ENCODE measurements at places on chromosomes 6 and 20.

DNA sequence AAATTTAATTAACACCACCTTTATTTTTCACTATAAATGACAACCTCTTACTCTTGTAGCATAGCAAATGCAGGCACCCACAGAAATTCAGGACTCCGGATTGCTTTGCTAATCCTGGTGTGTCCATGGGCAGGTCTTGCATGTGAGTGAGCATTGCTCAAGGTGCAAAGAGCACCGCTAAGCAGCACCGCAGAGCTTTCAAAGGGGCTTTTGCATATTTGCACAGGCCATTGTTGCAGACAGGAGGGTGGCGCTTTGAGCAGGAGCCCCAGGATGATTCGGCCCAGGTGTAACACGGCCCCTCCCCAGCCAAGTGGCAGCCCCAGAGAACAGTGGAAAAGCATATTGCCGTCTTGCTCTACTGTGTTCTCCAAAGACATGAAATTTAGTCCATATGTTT is 293.2 kb downstream of the NRN1 start:
- no peak for DNase-seq

DNA sequence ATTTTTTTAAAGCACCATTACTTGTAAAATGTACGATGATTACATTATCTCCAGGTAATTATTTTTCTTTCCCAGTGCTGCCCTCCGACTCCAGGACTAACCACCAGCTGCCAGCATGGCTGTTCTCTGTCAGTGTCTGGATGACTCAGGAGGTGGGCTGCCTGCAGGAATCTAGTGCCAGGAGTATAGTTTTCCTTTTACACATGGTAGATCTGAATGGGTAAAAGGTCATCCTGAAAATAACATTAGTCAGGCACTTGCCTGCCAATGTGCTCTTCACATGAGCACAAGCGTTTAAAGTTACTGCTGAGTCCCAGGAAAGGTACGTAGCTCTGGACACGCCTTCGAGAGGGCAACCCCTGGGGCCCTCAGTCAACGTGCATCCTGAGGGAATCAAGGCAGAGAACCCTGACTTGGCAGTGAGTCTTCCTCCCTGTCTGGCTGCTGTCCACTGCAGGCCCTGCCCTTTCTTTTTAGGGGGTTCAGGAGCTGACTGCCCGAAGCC is 2.4 kb downstream of the DYNLT1 start:
- no peak for DNase-seq

DNA sequence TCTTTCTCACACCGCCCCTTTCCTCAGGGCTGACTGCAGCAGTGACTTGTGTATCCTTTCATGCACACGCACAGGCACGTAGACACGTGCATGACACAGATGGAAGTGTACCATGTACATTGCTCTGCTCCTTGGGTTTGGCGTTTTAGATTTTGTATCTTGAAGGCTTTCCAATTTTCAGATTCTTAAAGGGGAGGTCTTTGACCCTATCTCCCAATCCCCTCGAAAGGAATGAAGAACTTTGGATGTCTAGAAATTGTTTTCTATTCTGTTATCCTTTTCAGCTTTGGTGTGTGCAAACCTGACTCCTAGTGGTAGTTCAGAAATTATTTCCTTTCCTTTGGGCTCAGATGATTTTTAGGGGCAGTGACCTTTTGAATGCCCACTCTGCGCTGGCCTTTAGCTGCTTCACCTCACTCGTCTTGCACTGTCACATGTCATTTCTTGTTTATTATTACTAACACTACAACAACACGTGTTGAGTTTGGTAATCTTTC is 63.0 kb downstream of the HIVEP1 start:
- no peak for DNase-seq

GRCh38 chr6:147528511-147529145 is 20.1 kb downstream of the SAMD5 start:
- no peak for DNase-seq

- DNase-seq = no peak
Measured at GRCh38 chr6:35354361-35355135, 12.2 kb downstream of the PPARD start.

GRCh38 chr6:33976437-33977360 is 169.2 kb downstream of the GRM4 start:
- no peak for DNase-seq

DNA sequence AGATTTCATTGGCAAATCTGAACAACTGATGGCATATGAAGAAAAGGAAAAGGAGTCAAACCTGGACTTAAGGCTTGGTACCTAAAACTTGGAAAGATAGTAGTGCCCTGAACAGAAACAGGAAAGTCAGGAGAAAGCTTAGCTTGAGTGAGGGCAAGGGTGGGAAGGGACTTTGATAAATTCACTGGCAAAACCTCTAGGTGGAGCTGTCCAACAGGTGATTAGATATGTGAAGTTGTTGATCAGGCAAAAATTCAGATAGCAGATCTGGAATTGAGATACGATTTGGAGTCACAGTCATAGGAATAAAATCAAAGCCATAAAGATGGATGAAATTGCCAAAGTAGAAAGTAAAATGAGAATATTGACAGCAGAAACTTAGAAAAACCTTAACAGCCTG is 16.1 kb upstream of the ZNF292 start:
- DNase-seq = no peak

- no peak for DNase-seq
Measured at GRCh38 chr6:42440778-42441696, 10.7 kb downstream of the TRERF1 start.

GRCh38 chr6:140379919-140380318 is 1005.5 kb upstream of the CITED2 start:
- DNase-seq = no peak
